ENCODE measurements at places on chromosomes 5 and 9.

- no peak for DNase-seq
Measured at GRCh38 chr9:135746565-135746964, 44.6 kb downstream of the KCNT1 start.

GRCh38 chr9:109317311-109317978, 3.4 kb downstream of the EPB41L4B start:
- DNase-seq, result no peak

DNA sequence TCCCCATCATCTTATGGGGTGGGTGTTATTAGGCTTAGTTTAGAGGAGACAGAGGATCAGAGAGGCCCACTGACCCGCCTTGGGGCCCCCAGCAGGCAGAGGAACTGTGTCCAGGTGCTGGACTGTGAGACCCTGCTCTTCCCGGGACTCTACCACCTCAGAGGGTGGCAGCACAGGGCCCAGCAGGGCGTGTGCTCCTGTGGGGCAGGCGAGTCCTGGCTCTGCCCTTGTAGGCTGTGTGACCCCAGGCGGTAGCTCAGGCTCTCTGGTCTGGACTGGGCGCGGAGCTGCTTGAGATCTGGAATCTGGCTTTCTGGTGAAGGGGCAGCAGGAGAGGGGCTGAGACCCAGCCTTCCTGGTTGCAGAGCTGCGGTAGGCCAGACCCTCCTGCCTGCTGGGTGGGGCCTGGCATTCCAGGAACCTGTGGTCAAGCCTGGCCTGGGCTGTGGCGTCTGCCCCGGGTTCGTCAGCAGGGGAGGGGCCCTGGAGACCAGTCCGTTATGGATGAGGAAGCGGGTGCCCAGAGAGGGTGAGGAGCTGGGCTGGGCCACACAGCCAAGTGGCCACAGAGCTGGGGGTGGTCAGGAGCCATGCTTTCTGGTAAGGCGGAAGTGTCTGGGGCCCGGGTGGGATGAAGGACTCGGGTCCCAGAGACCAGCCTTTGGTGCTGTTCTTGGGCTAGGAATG, 46.5 kb downstream of the RXRA start:
- no peak for DNase-seq

- DNase-seq, result peak; percentile 78
Measured at GRCh38 chr9:99040911-99041582, 63.9 kb upstream of the TGFBR1 start.

DNA sequence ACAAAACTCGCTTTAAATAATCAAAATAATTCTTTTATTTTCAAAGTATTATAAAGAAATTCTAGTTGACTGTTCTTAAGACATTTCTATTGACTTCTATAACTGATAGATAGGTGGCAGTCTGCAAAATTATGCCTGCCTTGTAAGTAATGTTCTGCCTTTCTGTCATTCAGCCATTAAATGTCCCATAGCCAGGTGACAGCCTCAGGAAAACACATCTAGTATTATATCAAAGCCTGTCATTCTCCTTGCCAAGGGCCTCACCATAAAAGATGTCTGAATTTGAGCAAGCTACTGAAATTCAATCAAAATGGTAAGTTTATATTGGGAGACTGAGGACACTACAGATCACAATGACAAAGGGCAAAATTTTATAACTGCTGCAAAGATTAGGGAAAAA, 170.4 kb upstream of the COX7C start:
- DNase-seq, result no peak

DNA sequence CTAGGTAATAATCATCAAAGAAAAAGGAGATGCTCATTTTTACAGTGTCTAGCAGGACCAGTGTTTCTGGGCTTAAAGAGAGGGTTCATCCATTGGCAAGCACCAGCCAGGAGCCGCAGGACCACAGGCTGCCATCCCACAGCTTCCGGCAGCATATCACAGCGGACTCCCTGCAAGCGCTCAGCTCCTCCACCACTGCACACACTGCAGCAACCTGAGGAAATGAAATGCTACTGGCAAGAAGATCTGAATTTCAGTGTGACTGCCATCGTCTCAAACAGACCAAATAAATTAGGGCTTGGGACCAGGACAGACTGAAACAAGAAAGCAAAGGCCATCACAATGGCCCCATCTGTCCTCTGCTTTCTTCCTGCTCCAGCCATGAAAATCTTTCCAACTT, 114.2 kb downstream of the TTC39B start:
- no peak for DNase-seq

GRCh38 chr9:124505006-124505900, 1.9 kb downstream of the NR5A1 start:
- no peak for DNase-seq

DNA sequence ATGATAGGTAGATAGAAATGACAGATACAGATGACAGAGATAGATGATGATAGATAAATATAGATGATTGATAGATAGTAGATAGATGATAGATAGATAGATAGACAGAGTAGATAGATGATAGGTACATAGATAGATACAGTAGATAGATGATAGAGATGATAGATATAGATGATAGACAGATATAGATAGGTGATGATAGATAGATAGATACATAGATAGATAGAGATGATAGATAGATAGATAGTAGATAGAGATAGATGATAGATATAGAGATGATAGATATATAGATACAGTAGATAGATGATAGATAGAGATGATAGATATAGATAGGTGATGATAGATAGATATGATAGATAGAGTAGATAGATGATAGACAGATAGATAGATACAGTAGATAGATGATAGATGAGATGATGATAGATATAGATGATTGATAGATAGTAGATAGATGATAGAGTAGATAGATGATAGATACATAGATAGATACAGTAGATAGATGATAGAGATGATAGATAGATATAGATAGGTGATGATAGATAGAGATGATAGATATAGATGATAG, 95.7 kb upstream of the SMIM23 start:
- DNase-seq, result no peak

DNA sequence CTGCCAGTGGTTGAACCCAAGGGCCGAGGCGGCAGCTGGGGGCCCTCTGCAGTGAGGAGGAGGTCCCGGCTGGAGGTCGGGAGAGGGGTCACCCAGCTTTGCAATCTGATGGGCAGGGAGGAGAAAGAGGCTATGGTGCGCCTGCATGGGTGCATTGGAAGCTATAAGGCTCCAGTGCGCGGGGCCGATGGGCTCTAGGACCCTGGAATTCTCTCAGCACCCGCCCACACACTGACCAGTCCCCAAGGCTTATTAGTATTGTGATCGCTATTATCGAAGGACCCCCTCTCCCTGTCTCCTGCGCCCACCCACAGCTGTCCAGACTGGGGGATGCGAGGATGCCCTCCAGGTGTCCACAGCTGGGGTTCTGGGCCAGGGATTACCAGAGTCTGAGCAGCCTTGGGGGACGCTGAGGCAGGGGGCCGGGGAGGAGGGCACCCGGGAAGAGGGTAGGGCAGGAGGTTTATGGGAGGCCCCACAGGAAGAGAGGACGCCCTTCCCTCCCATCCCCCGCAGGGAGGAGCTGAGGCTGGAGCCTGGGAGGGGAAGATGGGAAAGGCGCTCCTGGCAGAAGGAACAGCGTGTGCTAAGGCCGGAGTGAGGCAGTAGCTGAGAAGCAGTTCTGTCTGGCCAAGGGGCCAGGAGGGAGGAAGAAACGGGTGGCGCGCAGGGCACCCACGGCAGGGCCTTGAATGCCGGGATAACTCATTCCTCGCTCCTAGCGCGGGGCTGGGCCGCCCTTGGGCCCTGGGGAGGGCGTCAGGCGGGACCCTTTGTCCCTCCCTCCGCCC, 24.2 kb downstream of the C9orf50 start:
- DNase-seq, result peak; percentile 91

DNA sequence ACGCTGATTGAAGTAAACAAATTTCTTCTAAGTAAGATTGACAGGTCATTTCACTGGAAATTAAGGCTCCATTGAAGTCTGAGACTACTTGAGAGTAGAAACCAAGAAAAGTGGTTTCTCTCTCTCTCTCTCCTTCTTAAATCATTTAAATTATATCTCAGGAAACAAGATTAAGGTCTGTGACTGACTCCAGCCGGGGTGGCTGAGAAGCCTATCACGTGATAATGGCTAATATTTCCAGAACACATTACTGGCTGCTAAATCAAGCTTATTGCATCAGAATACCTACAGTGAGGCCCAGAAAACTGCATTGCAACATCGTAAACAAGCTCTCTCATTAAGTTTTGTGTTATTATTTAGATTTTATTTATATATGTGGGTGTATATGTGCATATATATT, 88.4 kb downstream of the PTCD2 start:
- DNase-seq, result no peak

DNA sequence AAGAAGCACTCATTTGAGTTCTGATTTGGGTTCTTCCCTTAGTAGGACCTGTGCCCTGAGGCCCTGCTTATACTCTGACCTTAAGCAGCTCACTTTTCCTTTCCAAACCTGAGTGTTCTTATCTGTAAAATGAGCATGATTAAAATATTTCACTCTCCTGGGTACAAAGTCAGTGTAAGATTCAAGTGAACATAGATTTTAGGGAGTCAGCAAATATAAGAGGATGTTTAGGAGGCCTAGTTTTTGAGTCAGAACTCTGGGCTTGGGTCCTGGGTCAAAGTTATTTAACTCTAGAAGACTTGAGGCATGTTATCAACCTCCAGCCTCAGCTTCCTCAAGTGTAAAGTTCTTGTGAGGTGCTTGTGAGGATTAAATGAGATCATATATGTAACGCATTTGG, 8.7 kb upstream of the SPARC start:
- DNase-seq, result peak; percentile 13

DNA sequence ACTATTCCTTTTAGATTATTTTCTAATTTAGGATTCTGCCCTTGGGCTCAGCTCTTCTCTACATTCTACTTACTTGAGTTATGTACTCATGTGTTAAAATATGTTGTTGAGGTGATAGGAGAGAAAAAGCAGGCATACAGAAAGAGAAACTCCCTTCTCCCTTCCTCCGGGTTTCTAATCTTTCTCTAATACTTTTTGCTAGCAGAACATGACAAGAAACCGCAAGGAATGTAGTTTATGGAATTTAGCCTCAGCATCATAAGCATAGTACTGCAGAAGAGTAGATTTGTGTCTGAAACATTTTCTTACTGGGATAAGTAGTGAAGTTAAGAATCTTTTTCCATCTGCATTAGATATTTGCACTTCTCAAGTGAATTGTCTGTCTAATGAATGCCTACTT, 139.5 kb upstream of the CYLC2 start:
- no peak for DNase-seq

DNA sequence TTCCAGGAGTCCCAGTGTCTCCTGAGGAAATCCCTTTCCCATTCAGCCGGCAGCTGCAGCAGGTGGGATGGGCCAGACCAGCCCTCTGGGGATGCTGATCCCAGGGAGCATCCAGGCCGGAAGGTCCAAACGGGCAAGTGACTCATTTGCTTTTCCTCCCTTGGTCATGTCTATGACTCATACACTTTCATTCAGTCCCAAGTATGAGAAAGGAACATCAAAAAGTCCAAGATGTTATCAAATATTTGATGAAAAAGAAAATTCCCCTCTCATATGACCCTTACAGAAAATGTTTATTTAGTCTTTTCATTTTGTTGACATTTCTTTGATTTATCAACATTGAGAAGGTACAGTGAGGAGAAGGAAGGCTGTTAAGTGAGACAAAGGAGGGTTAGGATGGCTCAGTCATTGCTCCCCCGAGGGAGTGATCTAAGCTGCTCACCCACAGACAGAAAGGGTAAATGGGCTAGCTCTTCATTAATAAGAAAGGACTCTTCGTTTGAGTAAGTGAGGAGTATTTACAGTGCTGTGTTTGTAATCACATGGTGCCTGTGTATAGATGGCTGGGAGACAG, 117.6 kb upstream of the ANKRD55 start:
- peak; percentile 92 for DNase-seq

- no peak for DNase-seq
Measured at GRCh38 chr9:135617991-135618411, 21.3 kb downstream of the GLT6D1 start.

- DNase-seq, result no peak
Measured at GRCh38 chr9:125204477-125204876, 4.1 kb downstream of the RABEPK start.

- DNase-seq, result peak; percentile 95
Measured at GRCh38 chr9:91071184-91071990, 269.8 kb downstream of the SYK start.

GRCh38 chr5:86878250-86878649, 260.5 kb downstream of the COX7C start:
- DNase-seq, result peak; percentile 0

- DNase-seq, result peak; percentile 85
Measured at GRCh38 chr5:73093943-73094342, 26.4 kb upstream of the TMEM171 start.

DNA sequence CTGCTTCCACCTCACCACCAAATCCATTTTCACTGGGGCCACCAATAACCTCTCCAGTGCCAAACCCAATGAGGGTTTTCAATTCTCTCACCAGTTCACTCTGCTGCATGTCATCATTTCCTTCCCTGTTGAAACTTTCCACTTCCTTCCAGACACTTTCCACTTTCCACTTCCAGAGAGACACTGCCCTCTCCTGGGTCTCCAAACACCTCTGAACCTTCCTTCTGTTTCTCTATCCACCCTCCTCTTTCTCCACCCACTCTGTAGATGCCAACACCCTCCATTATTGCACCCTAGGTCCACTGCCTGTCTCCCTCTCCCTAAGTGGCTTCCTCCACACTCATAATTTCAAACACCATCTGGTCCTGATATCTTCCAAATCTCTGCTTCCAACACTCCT, 39.6 kb downstream of the PDE6A start:
- no peak for DNase-seq

DNA sequence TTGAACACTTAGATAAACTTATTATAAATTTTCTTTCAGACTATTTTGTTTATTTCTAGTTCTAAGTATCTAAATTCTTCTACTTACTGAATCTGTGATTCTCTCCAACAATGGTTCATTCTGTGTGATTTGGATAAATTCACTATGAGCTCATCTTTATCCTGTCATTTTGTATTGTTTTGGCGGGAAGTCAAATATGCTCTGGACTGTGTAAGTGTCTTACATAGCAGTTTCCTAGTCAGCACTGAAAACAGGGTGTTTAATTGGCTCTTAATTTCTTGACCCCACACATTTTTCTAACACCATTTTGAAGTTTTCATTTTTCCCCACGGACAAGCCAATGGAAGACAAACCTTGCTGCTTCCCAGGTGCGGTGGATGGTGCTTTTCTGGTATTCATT, 207.0 kb upstream of the ACO1 start:
- DNase-seq, result no peak

- DNase-seq, result peak; percentile 44
Measured at GRCh38 chr5:140926443-140927227, 536 bp downstream of the PCDHAC1 start.

GRCh38 chr5:36422952-36423351, 121.2 kb upstream of the RANBP3L start:
- DNase-seq, result no peak

GRCh38 chr9:91896513-91897121, 53.4 kb downstream of the ROR2 start:
- DNase-seq, result no peak

Measured in foreskin fibroblast (primary cell).